ENCODE measurements at places on chromosomes 2 and 18. TPM values are rescaled to one million over a fixed set of nuclear protein-coding genes. Genes with fewer than 3 reads are reported as not detected.

GRCh38 chr18:34802959-34803358 is 92.9 kb downstream of the DTNA start:
- DNase-seq = no peak

- no peak for DNase-seq
These were observed 46.8 kb upstream of the CDH7 start for GRCh38 chr18:65704046-65704445.

KLHL14 gene
- 0.54 TPM for total RNA-seq

- no peak for DNase-seq
These were observed 41.0 kb downstream of the DTNB start for GRCh38 chr2:25632396-25632795.

DNA sequence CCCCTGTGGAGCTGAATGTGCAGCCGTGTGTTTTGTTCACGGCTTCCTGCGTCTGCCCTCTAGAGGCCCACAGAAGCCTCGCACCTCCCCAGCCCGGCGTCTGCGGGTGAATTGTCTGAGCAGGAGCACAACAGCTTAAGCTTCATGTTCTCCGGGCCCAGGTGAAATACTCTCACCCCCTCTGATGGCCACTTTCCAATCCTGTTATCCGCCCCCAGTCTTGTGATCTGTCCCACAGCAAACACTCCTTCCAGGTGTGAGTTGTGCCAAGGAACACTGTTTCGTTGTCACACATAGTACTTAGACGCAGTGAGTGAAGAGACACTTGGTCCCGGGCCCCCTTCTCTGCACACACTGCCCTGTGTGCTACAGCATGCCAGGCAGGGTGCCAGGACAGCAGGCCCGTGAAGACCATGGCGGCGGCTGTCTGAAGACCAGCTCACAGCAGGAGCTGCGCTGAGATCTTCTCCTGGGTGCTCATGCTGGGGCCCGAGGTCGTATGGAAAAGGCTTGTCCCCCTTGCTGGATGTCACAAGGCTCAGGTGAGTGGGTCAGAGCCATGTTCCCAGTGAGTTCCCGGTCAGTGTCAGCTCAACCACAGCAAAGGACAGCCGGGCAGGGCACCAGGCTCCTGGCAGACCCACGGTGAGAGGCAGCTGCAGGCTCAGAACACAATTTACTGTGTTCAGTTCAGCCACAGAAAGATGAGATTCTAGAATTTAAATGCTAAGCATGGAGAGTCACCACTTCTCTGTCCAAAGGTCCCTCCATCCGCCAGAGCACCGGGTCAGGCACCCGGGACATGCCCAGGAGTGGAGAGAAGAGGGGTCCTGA is 6.8 kb upstream of the PXDN start:
- DNase-seq = peak; percentile 49

- no peak for DNase-seq
These were observed 130.8 kb downstream of the SLC8A1 start for GRCh38 chr2:40321016-40321623.

PIEZO2 gene
- not detected for total RNA-seq

DNA sequence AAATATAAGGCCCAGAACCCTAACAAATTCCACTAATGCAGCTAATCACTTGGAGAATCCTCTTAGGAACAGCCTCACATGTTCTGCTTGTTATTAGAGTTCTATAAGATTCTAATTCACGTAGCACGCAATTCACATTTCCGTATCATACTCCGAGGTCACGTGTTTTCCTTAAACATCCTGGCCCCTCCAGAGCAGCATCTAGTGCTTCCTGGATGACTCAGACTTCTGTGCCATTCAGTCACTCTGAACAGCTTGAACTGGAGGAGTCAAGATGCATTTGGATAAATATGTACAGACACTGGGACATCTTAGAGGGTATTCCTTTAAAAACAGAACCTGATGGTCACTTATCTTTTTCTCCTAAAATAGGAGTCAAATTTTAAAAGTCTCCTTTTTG is 156.5 kb downstream of the MYO5B start:
- DNase-seq = peak; percentile 1

- DNase-seq = no peak
These were observed 134.6 kb upstream of the ZEB2 start for GRCh38 chr2:144654523-144654922.

- DNase-seq = peak; percentile 87
These were observed 122.7 kb downstream of the COL6A3 start for GRCh38 chr2:237291138-237291792.

- no peak for DNase-seq
These were observed 25.2 kb downstream of the CAPN13 start for GRCh38 chr2:30781961-30782533.

DNA sequence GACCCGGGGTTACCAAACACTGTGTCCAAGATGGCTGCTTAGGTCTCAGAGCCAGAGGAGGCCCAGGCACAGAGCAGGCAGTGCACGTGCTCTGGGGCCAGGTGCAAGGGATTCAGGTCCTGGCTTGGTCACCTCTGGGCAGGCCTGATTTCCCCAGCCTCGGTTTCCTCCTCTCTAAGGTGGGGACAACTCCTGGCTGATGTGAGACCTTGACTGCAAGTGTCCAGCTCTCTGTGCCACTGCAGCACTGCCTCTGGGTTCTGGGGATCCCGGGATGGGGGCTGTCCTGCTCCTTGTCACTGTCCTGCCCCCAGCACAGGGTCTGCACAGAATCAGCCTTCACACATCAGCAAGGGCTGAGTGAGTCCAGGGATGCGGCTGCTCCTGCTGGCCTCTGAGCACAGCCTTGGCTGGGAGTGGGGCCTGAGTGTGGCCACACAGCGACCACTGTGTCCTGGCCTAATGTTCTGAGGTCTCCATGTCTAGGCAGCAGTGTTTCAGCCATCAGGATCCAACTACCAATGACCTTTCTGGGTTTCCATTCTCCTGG is 170.2 kb upstream of the HDAC4 start:
- DNase-seq = no peak

DNA sequence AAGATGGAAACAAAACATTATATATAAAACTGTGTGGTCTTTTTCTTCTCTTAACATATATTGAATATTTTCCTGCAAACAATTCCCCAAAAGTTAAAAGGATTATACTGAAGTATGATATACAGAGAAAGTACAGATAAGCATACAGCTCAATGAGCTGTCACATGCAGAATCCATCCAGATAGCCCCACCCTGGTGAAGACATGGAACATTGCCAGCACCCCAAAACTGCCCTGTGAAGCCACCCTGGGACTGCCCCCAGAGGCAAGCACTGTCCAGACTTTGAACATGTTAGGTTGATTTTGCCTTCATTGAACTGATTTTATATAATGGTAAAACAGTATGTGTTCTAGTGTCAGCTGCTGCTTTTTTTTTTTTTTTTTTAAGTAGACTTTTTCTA is 112.3 kb upstream of the IL1R2 start:
- no peak for DNase-seq

CMPK2 gene
- 0.17 TPM for total RNA-seq

ALKAL2 gene
- total RNA-seq = not detected
